ENCODE measurements at places on chromosomes 12 and 14. TPM values are rescaled to one million over a fixed set of nuclear protein-coding genes. Genes with fewer than 3 reads are reported as not detected.

TSPAN19 gene
- not detected for total RNA-seq

KRT6C gene
- total RNA-seq: not detected

PLEK2 gene
- total RNA-seq: 6.8 TPM

MAPK1IP1L gene
- total RNA-seq: 114 TPM

TAS2R46 gene
- total RNA-seq: 3.1 TPM

LTBR gene
- 0.56 TPM for total RNA-seq

POTEM gene
- total RNA-seq: not detected

SERPINA10 gene
- not detected for total RNA-seq

LTB4R2 gene
- 13.5 TPM for total RNA-seq

PGF gene
- total RNA-seq: 0.40 TPM

DNA sequence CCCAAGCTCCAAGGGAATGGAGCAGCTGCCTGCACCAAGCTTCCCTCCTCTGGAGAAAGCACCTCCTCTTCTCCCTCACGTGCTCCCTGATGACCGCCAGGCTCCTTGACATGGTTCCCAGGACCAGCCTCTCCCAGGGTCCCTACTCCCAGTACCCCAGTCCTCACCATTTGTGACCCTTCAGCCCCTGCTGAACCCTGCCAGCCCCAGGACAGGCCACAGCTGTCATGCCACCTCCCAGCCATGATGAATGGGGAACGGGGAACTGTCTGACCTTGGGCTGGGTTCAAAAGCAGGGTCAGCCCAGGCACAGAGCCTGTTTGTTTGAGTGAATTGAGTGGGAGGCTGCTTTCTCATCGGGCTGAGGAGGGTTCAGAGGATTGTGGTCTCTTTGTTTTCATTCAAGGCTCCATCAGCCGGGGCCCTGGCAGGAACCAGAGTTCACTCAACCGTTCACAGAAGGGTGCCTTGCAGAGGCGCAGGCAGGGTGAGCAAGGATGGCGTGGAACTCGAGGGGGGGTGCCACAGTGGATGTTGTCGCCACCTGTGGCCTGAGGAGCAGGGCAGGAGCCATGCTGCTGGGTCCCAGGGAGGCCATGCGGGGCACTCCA is 344.5 kb upstream of the SFSWAP start:
- no peaks in the 10 kb centered on the region for H3K36me3 ChIP-seq
- no peak for ATAC-seq
- no peak overlapping the region for H3K4me3 ChIP-seq
- H3K27me3 ChIP-seq: no peaks in the 10 kb centered on the region
- no peak overlapping the region for H3K27ac ChIP-seq
- H3K4me1 ChIP-seq: no peaks in the 10 kb centered on the region

GRCh38 chr14:65637780-65638179 is 225.2 kb downstream of the FUT8 start:
- H3K27me3 ChIP-seq: no peaks in the 10 kb centered on the region
- H3K36me3 ChIP-seq: peaks cover 15% of the 10 kb centered on the region
- H3K27ac ChIP-seq: peak overlapping the region; percentile 60
- peak; percentile 99 for ATAC-seq
- H3K4me3 ChIP-seq: peak overlapping the region; percentile 48

DNA sequence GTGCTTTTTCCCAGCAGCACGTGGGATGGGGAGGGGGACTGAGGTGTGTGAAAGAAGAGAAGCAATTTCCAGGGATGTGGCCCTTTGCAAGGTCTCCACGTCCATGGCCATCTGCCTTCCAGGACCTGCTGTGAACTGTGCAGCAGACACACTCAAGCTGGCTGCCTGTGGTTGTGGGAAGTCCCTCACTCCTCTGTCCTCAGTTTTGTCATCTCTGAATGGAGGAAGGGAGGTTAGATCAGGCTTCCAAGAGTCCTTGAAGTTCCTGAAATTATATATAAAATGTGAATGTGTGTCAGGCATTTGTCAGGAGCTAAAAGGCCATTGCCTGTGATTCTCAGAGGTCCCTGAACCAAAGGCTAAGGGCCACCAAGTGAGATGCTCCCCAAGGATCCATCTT is 328.2 kb downstream of the CACNA1C start:
- no peaks in the 10 kb centered on the region for H3K4me1 ChIP-seq
- no peaks in the 10 kb centered on the region for H3K36me3 ChIP-seq
- H3K27me3 ChIP-seq: peaks cover 26% of the 10 kb centered on the region
- no peak overlapping the region for H3K27ac ChIP-seq

- peaks cover 16% of the 10 kb centered on the region for H3K36me3 ChIP-seq
- peaks cover 6% of the 10 kb centered on the region for H3K4me1 ChIP-seq
- H3K27ac ChIP-seq: no peak overlapping the region
- no peaks in the 10 kb centered on the region for H3K27me3 ChIP-seq
These were observed 44.1 kb downstream of the PLXNC1 start for GRCh38 chr12:94192506-94192905.

DNA sequence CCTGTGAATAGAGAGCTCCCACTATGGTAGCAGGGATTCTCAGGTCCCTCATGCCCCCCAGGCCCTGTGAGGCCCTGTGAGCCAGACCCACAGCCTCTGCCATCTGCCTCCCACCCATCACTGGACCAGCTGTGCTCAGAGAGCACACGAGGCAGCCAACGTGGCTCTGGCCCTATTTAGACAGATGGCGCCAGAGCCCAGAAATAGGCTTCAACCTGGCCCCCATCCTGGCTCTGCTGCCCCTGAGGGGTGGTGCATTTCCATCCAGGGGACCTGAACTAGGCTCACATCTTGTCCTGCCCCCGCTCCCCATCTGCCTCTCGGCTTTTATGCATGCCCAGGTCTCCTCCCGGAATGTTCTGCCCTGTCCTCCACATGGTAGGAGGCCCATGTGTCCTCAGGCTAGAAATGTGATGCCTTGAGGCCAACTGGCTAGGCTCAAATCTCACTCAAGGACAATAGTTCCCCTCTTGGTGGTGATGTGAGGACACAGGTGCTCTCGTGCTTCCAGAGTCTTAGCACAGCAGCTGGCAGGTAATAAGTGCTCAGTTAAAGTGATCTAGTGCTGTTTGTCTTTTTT is 18.9 kb downstream of the TMEM63C start:
- H3K27ac ChIP-seq: no peak overlapping the region
- no peaks in the 10 kb centered on the region for H3K4me1 ChIP-seq
- H3K4me3 ChIP-seq: no peak overlapping the region
- peaks cover 14% of the 10 kb centered on the region for H3K27me3 ChIP-seq
- no peak for ATAC-seq

DNA sequence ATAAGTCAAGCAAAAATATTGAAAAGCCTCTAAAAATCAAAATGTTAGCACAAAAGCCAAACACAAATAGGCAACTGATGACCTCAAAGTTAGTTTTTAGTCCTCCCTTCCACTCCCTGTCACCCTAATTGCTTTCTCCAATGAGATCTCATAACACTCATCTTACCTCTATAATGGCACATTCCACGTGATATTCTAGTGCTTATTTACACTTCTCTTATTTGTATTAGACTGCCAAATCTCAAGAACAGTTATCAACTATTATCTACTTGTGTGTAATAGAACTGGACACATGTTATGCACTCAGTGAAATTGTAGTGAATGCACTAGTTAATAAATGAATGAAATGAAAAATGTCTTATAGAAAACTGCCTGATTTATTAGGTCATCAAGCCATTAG is 55.5 kb upstream of the AVPR1A start:
- no peak overlapping the region for H3K4me3 ChIP-seq
- no peak overlapping the region for H3K27ac ChIP-seq
- no peaks in the 10 kb centered on the region for H3K27me3 ChIP-seq
- H3K4me1 ChIP-seq: no peaks in the 10 kb centered on the region

- no peak overlapping the region for H3K27ac ChIP-seq
- H3K4me3 ChIP-seq: no peak overlapping the region
- no peaks in the 10 kb centered on the region for H3K4me1 ChIP-seq
- no peaks in the 10 kb centered on the region for H3K36me3 ChIP-seq
- peaks cover 30% of the 10 kb centered on the region for H3K27me3 ChIP-seq
These were observed 131.1 kb upstream of the VRK1 start for GRCh38 chr14:96666088-96666487.

DNA sequence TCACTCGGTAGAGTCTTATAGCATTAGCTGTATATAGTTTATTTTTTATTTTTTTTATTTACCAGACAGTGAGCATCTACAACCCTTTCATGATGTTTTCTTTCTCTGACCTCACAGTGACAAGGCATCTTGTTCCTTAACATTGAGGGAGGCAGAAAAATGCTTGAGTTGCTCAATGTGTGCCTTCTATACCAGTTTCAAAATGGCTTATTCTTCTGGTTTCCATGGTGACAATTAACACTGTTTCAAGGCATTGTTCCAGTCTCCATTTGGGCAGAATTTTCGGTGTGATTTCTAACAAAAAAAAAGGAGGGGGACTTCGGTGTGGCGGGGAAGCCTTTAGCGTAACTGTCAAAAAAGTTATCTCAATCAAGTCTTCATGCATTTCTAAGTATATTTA is 209.7 kb upstream of the NPAS3 start:
- no peaks in the 10 kb centered on the region for H3K27me3 ChIP-seq
- no peak for ATAC-seq
- no peaks in the 10 kb centered on the region for H3K4me1 ChIP-seq
- no peak overlapping the region for H3K4me3 ChIP-seq

- H3K4me3 ChIP-seq: no peak overlapping the region
- no peaks in the 10 kb centered on the region for H3K36me3 ChIP-seq
- no peak for ATAC-seq
- peaks cover 14% of the 10 kb centered on the region for H3K27me3 ChIP-seq
These were observed 54.4 kb downstream of the SMUG1 start for GRCh38 chr12:54134395-54134794.

DNA sequence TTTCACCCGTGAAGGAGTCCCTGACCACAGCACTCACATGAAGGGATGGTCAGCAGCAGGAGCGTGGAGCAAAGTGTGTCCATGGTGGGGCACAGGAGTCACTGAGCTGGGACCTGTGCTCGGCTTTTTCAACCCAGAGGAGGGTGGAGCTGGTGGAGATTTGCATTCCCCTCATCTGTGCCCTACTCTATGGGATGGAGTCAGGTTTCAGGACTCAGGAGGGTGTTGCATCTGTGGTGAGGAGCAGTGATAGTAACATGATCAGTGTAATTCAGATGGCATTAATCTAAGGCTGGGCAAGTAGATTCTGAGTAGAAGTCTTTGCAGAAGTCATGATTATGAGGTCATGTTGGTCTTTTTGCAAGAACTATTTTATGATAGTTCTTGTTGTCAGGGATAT is 511.9 kb downstream of the TMEM121 start:
- no peaks in the 10 kb centered on the region for H3K4me1 ChIP-seq
- no peak overlapping the region for H3K27ac ChIP-seq
- H3K36me3 ChIP-seq: no peaks in the 10 kb centered on the region
- no peak for ATAC-seq
- no peak overlapping the region for H3K4me3 ChIP-seq

DNA sequence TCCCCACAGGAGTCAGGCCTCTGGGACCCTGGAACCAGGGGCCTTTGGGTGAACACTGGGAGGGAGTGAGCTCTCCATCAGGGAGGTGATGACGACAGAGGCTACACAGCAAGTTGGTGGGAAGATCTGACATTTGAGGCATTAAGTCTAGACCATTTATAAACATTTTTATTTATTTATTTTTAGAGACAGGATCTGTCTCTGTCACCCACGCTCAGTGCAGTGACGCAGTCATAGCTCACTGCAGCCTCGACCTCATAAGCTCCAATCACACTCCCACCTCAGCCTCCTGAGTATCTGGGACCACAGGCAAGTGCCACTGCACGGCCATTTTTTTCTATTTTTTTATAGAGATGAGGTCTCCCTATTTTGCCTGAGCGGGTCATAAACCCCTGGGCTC is 53.6 kb downstream of the TEAD4 start:
- no peaks in the 10 kb centered on the region for H3K4me1 ChIP-seq
- H3K27me3 ChIP-seq: peaks cover 6% of the 10 kb centered on the region
- no peaks in the 10 kb centered on the region for H3K36me3 ChIP-seq
- no peak overlapping the region for H3K4me3 ChIP-seq

GRCh38 chr12:121933522-121934308 is 15.3 kb downstream of the CFAP251 start:
- no peaks in the 10 kb centered on the region for H3K27me3 ChIP-seq
- H3K27ac ChIP-seq: no peak overlapping the region
- H3K4me1 ChIP-seq: peaks cover 4% of the 10 kb centered on the region
- no peaks in the 10 kb centered on the region for H3K36me3 ChIP-seq

GRCh38 chr12:41521872-41522379 is 333.8 kb downstream of the PDZRN4 start:
- H3K4me3 ChIP-seq: peak overlapping the region; percentile 57
- peak; percentile 56 for ATAC-seq
- H3K27me3 ChIP-seq: no peaks in the 10 kb centered on the region
- peaks cover 9% of the 10 kb centered on the region for H3K4me1 ChIP-seq
- peak overlapping the region; percentile 40 for H3K27ac ChIP-seq

- H3K36me3 ChIP-seq: no peaks in the 10 kb centered on the region
- peak overlapping the region; percentile 46 for H3K4me3 ChIP-seq
- peaks cover 15% of the 10 kb centered on the region for H3K4me1 ChIP-seq
- peaks cover 4% of the 10 kb centered on the region for H3K27me3 ChIP-seq
These were observed 16.4 kb upstream of the VWF start for GRCh38 chr12:6140651-6141447.

DNA sequence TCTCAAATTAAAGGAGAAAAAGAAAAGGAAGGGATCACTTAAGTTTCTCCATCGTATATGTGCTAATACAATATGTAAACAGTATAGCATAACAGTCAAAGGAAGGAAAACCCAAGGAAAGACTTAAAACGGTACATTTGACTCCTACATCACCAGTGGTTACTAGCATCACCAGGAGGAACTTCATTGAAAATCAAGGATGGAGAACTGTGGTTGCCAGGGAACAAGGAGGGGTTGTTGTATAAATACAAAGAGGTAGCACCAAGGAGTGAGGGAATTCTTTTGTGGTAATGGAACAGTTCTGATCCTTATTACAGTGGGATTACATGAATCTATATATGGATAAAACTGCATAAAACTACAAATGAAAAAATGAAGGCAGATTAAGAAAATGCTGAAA is 1.6 kb downstream of the ZFYVE26 start:
- peak overlapping the region; percentile 98 for H3K4me3 ChIP-seq
- peak overlapping the region; percentile 96 for H3K27ac ChIP-seq
- H3K36me3 ChIP-seq: peaks cover 41% of the 10 kb centered on the region
- H3K27me3 ChIP-seq: no peaks in the 10 kb centered on the region
- H3K4me1 ChIP-seq: peaks cover 12% of the 10 kb centered on the region

- no peak overlapping the region for H3K4me3 ChIP-seq
- ATAC-seq: no peak
- no peaks in the 10 kb centered on the region for H3K36me3 ChIP-seq
- H3K27me3 ChIP-seq: no peaks in the 10 kb centered on the region
These were observed 302.3 kb upstream of the TBX3 start for GRCh38 chr12:114986178-114986714.

DNA sequence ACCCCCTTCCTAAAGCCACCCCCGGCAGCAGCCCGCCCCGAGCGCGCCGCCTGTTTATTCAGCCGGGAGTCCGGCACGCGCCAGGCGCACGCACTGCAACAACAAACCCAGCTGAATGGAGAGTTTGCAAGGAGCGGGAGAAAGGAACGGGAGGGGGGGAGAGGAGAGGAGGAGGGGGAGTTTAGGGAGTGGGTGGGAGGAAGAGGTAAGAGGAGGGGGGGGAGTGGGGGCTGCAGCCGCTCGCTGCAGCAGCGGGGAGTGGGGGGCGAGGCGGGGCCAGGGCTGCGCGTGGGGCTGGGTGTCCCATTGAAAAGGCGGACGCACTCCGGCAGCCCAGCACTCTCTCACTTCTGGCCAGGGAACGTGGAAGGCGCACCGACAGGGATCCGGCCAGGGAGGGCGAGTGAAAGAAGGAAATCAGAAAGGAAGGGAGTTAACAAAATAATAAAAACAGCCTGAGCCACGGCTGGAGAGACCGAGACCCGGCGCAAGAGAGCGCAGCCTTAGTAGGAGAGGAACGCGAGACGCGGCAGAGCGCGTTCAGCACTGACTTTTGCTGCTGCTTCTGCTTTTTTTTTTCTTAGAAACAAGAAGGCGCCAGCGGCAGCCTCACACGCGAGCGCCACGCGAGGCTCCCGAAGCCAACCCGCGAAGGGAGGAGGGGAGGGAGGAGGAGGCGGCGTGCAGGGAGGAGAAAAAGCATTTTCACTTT is at the start of gene ASCL1:
ASCL1 (plus strand) TSS at position 336 of the 712 bp plus-strand sequence. CDS start 571 bp downstream, outside the sequence.
- peak within 1 kb of the TSS; percentile 49 for H3K4me3 ChIP-seq
- H3K36me3 ChIP-seq: no peaks in the 10 kb centered on the region

Data from activated T-helper 17 cell treated with anti-CD3 and anti-CD28 coated beads, Interleukin-2, amount 50 U/mL, for 72 hours (primary cell).